ENCODE measurements at places on chromosomes 6 and 20.

- no peak for DNase-seq
Measured at GRCh38 chr6:130178692-130179091, 44.1 kb downstream of the SAMD3 start.

- DNase-seq, result no peak
Measured at GRCh38 chr20:61684583-61685235, 381.0 kb downstream of the TAF4 start.

DNA sequence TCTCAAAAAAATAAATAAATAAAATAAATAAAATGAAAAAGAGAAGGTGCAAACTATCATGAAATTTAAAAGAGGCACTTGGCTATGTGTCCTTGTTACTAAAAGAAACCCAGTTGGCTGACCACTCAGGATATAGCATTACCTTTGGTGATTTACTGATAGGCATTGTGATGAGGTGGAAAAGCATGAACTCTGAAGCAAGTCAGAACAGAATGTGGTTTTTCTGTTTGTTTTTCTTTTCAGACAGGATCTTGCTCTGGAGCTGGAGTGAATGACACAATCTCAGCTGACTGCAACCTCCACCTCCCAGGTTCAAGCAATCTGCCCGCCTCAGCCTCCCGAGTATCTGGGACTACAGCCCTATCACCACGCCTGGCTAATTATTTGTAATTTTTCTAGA, 31.9 kb downstream of the ZNF184 start:
- no peak for DNase-seq

DNA sequence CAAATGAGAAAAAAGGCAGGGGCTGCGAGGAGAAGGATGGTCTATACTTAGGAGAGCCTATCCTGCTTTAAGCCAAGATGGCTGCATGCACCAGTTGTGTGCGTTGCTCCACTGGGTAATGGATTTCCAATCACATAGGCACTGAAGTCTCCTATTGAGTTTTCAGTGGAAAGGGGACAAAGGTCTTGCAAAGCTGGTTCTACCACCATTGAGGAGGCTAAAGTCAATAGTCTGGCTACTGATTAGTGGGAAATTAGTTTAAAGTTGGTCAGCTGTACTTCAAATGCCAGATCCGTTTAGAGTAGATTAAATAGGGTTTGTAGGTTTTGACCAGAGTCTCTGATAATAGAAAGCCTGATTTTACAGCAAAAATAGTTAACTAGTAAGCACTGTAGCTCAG, 104.9 kb downstream of the SESN1 start:
- no peak for DNase-seq

DNA sequence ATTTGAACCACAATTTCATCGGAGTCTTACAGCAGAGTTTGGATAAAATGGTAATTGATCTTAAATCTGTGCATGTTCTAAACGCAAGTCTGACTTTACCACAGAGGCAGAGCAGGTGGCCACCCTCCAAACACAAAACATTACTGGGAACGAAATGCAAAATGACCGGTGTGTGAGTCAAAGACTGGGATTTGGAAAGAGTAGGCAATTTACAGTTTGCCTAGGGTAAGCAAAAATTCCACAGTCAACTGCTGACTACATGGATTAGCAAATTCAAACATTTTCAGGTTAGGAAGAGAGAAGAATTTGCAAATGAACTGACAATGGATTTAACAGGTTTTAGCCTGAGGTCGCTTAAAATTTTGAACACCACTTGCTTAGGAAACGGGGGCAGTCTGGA, 444.4 kb downstream of the HDGFL1 start:
- DNase-seq, result no peak

GRCh38 chr6:144417681-144418080, 132.5 kb downstream of the UTRN start:
- DNase-seq, result no peak

DNA sequence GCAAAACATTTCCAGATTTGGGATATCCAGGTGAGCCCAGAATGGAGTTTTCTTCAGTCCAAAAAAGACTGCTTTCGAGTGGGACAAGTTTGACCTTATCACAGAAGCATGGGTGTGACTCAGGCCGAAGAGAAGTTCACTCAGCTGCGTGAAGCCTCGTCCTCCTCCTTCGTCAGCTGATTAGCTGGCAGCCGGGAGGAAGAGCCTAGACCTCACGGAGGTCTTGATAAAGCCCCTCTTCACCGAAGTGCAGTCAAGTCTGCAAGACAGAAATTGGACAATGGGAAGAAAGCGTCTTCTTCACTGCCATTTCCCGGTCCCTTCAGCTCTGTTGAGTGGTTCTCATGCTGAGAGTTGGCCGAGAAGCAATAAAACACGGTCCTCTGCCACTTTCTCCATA, 363.9 kb downstream of the TAF4 start:
- no peak for DNase-seq

- no peak for DNase-seq
Measured at GRCh38 chr20:40397467-40397866, 291.6 kb downstream of the MAFB start.

DNA sequence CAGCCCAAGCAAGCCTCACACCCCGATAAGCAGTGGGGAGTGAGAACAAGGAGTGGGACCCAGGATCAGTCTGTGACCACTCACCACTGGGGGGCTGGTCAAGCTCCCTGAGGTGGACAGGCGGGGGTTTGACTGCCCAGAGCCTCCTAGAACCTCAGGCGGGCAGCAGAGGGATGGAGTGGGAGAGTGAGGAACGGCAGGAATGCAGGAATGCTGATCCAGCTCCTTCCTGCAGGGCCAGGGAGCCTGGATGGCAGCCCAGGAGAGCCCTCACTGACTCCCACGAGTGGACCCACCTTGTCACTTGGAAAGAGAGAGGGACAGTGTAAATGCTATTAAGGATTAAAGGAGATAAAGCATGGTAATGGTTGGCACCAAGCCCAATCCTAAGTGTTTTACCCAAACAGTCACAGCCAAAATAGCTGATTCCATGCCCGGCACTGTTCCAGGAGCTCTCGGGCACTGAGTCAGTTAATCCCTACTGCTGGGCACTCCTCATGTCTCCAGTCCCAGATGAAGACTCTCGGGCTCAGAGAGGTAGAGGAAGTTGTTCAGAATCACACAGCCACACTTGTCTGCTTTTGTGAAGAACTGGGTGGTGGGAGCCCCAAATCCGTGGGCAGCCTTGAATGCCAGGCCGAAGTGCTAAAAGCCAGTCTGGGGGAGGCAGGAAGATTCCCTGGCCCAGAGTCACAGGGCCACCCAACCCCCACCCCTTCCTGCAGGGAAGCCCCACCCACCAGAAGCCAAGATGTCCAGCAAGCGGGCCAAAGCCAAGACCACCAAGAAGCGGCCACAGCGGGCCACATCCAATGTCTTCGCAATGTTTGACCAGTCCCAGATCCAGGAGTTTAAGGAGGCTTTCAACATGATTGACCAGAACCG, 3.1 kb downstream of the MYL9 start:
- DNase-seq, result no peak

DNA sequence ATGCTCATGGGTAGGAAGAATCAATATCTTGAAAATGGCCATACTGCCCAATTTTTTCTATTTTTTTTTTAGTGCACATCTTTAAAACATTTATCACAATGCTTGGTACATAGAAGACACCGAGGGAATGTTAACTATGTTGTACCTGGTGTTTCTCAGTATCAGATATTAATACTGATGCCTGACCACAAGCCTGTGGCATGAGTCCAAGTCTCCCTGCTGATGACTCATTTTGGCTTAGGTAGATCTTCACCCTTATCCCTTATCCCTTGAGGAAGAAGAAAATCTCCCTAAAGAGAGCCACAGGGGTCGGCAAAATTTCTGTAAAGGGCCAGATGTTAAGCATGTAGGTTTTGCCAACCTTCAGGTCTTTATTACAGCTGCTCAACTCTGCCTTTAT, 14.5 kb downstream of the CD109 start:
- DNase-seq, result no peak

DNA sequence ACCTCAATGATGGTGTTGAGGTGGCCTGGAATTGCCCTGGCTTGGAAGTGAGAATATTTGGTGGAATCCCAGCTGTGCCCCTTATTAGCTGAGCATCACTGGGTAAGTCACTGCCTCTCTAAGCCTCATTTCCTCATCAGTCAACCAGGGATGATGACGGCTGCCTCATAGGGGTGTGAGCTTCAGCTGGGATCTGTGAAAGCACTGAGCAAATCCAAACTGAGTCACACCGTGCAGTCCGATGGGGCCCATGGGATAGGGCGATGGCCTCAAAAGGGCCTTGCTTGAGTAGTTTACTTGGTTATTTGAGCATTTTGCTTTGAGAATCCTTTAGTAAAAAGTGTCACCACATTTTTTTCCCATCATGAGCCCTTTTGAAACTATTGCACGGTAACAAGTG, 1.1 kb downstream of the SLC22A1 start:
- DNase-seq, result no peak

GRCh38 chr6:69261010-69261409, 535.8 kb downstream of the LMBRD1 start:
- no peak for DNase-seq

GRCh38 chr6:89782222-89782621, 37.4 kb downstream of the MDN1 start:
- no peak for DNase-seq

GRCh38 chr6:169709293-169709692, 7.4 kb downstream of the C6orf120 start:
- DNase-seq, result no peak

DNA sequence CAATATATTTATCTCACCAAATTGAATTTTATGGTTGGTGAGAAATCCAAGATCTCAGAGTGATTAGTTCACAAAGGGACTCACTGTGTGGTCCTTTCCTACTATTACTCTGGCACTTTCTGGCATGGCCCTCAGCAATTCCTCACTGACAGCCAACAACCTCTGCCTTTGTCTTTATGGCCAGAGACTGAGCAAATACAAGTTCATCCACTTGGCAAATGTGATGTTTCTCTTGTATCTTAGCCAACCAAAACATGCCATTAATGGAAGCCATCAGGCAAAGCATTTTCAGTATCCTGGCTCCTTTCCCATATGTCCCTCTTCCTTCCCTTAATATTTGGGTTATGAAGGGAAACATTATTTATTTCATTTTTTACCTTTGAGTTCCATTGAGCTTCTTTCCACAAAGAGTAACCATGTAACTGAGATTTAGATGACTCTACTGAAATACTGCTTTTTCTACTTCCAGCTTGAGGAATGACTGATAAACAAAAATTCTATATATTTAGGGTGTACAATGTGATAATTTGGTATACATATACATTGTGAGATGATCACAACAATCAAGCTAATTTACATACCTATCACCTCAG, 30.8 kb upstream of the SMLR1 start:
- no peak for DNase-seq

GRCh38 chr6:163782436-163783003, 368.0 kb downstream of the QKI start:
- DNase-seq, result no peak

DNA sequence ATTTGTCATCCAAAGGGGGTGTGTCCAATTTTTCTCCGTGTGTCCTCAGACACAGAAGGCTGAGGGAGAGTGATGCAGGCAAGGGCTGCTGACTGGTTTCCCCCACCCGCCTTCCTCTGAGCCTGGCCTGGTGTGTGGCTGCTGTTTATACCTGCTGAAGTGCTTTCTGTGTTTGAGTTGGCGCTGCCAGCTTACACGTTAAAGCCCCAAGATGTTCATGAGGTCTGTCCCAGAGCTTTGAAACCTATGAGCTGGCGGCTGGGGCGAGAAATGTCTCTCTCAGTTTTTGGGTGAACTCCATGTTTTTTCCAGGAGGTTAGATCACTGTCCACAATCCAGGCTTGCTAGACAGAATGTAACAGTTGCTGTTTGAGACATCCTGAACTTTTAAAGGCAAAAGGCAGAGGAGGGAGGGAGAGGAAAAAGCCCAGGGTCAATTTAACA, 69.0 kb upstream of the CCN2 start:
- no peak for DNase-seq

- no peak for DNase-seq
Measured at GRCh38 chr6:57262901-57263694, 41.0 kb upstream of the RAB23 start.

Data from stimulated activated CD4-positive, alpha-beta T cell treated with anti-CD3 and anti-CD28 coated beads, Interleukin-12 subunit alpha, Interleukin-12 subunit beta, amount 100 ng/mL, for 4 hours (primary cell).